ENCODE measurements at places on chromosomes 7 and 10. TPM values are rescaled to one million over a fixed set of nuclear protein-coding genes. Genes with fewer than 3 reads are reported as not detected.

PTF1A gene
- not detected for total RNA-seq

PIP gene
- not detected for total RNA-seq

FOXP2 gene
- 15.4 TPM for total RNA-seq

FAM24B gene
- 2.5 TPM for total RNA-seq

LRGUK gene
- total RNA-seq, result 1.5 TPM

DNA sequence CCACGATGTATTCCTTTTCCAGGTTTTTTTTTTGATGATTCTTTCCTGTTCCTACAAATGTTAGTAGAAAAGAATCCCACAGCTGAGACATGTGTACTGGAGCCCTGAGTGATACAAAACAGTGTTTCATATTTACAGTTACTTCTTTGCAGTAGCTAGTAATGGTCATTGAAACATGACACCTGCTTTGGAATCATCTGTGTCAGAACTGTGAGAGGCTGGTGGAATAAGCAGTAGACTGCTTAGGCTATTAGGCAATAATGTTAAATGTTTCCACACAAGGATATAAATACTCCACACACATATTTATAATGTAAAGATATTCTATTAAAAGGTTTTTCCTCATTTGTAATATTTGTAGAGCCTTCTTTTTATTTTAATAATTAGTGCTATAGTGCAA lies 394.0 kb downstream of the THSD7A start:
- H3K4me1 ChIP-seq, result no peaks in the 10 kb centered on the region
- H3K36me3 ChIP-seq, result no peaks in the 10 kb centered on the region
- no peaks in the 10 kb centered on the region for H3K27me3 ChIP-seq

DNA sequence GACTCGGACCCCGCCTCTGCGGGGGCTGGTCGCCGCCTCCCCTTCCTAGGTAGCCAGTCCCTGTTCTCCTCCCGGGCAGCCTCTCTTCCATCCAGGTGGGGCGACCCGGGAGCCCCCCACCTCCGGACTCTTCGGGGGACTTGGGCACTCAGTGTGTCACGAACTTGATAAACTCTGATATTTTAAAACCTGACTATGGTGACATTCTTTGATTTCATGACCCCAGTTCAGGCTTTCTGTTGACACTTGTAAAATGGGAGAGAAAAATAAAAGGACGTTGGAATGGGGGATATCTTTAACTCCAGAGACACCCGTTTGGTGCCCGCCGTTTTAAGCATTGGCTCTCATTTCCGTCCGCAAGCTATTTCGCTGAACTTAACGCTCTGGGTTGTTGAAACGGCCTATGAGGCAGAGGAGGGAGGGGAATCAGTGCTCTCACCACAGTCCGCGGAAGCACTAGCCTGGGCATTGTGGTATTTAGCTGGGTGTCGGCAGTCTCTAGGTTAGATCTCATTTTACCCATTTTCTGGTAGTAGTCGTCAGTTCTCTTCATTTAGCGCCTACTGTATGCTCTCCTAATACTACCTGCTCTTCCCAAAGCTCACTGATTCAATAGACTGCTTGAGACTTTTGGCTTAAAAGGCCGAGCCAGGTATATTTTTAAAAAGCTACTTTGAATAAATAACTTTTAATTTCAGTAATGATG lies 738 bp downstream of the VPS26A start:
- H3K4me3 ChIP-seq, result peak overlapping the region; percentile 91
- peak overlapping the region; percentile 98 for H3K27ac ChIP-seq
- DNase-seq, result peak; percentile 23
- peaks cover 3% of the 10 kb centered on the region for H3K4me1 ChIP-seq
- H3K36me3 ChIP-seq, result no peaks in the 10 kb centered on the region

DNA sequence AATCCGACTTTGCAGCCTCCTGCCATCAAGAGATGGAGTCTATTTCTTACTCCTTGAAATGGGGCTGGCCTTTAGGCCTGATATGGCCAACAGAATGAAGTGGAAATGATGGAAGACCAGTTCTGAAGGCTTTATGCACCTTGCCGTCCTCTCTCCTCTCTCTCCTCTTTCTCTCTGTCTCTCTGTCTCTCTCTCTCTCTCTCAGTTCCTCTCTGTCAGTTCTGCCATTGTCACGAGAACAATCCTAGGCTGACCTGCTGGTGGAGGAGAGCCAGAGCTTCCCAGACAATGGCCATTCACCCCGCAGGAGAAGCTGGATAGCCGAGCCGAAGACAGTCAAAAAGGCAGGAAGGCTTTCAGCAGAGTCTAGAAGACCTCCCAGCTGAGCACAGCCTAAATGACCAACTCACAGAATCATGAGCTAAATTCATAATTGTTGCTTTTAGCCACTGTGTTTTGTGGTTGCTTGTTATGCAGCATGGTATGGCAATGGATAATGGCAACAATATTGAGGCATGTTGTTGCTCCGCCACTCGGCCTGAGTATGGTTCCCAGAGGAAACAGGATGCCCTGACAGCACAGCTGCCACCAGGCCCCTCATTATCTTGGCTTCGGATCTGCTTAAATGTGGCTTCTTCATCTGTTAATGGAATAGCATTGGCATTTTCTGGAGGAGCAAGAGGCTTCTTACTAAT lies 35.5 kb downstream of the FRMPD2 start:
- no peaks in the 10 kb centered on the region for H3K4me1 ChIP-seq
- no peaks in the 10 kb centered on the region for H3K27me3 ChIP-seq
- H3K4me3 ChIP-seq, result no peak overlapping the region
- H3K36me3 ChIP-seq, result no peaks in the 10 kb centered on the region
- no peak overlapping the region for H3K27ac ChIP-seq

- peaks cover 5% of the 10 kb centered on the region for H3K4me1 ChIP-seq
- H3K36me3 ChIP-seq, result no peaks in the 10 kb centered on the region
- no peak overlapping the region for H3K27ac ChIP-seq
- H3K4me3 ChIP-seq, result peak overlapping the region; percentile 40
Measured at GRCh38 chr10:117217196-117217761, 20.0 kb downstream of the KCNK18 start.

- H3K4me3 ChIP-seq, result no peak overlapping the region
- no peak overlapping the region for H3K27ac ChIP-seq
- H3K4me1 ChIP-seq, result no peaks in the 10 kb centered on the region
- DNase-seq, result no peak
- no peaks in the 10 kb centered on the region for H3K36me3 ChIP-seq
- H3K27me3 ChIP-seq, result no peaks in the 10 kb centered on the region
Measured at GRCh38 chr7:32803406-32804141, 88.0 kb downstream of the KBTBD2 start.

GRCh38 chr7:57772126-57772924 lies 322.3 kb downstream of the ZNF716 start:
- H3K36me3 ChIP-seq, result no peaks in the 10 kb centered on the region
- H3K27ac ChIP-seq, result no peak overlapping the region
- H3K4me3 ChIP-seq, result no peak overlapping the region

DNA sequence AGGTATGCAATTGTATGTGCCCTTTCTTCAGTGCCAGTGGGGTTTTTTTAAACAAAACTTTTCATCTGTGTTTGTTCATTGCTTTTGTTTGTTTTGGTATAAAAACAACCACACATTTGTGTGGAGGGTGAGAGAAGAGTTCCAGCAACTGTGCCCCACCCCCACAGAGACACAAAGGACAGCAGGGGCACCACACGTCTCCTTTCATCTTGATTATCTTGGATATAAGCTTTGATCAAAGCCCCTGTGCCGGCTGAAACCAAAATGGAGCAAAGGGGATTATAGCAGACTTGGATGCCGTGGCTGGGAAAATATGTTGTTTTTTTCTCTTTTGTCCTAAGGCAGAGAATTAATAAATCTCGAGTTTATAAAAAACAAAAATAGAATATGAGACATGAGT lies 111.8 kb upstream of the RSU1 start:
- no peaks in the 10 kb centered on the region for H3K4me1 ChIP-seq
- no peak for DNase-seq
- no peaks in the 10 kb centered on the region for H3K36me3 ChIP-seq
- no peaks in the 10 kb centered on the region for H3K27me3 ChIP-seq
- no peak overlapping the region for H3K4me3 ChIP-seq
- H3K27ac ChIP-seq, result no peak overlapping the region

DNA sequence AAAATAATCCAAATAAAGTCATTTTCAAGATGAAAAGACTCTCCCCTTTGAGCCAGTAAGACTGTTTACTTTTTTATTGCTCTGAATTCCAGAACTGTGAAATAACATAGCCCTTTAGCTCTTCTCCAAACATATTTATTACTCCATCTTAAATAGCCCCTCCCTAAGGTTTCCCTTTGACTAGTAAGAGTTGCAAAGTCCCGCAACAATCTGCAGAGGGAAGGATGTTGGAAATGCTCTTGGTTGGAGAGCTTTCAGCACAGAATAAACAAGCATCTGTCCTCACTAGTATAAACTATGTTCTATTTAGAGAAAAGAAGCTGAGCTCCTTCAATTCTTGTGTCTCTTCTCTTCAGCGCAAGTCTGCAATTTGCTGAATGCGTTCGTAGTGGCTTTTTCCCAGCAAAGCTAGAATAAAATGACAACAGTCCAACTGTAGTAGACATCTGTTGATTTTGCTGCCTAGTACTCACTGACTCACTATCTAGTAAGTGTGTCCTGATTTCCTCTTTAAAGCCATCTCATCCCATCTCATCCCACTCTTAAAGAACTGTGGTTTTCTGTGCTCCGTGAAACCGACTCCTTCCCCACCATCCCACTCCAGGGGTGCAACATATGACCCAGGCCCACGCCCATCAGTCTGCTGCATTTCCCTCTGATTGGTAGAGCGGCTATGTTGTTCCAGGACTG lies 104.0 kb downstream of the FAM107B start:
- H3K27me3 ChIP-seq, result no peaks in the 10 kb centered on the region
- no peaks in the 10 kb centered on the region for H3K4me1 ChIP-seq
- DNase-seq, result no peak
- no peaks in the 10 kb centered on the region for H3K36me3 ChIP-seq

GRCh38 chr7:35869810-35870209 lies 69.0 kb downstream of the SEPTIN7 start:
- H3K4me1 ChIP-seq, result peaks cover 4% of the 10 kb centered on the region
- no peak overlapping the region for H3K27ac ChIP-seq
- no peaks in the 10 kb centered on the region for H3K36me3 ChIP-seq
- no peak overlapping the region for H3K4me3 ChIP-seq

DNA sequence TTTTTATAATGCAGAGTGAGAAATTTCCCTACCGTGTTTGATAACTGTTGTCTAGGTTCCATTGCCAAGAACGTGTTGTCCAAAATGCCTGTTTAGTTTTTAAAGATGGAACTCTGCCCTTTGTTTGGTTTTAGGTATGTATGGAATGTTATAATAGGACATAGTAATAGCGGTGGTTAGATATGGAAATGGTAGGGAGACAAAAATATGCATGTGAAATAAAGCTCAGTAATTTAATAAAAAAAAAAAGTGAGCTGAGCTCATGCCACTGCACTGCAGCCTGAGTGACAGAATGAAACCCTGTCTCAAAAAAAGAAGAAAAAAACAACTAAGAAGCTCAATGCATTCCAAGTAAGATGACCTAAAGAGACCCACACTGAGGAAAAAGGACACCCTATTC lies 72.9 kb downstream of the ZNF783 start:
- no peaks in the 10 kb centered on the region for H3K36me3 ChIP-seq
- no peak for DNase-seq
- H3K4me1 ChIP-seq, result no peaks in the 10 kb centered on the region
- no peaks in the 10 kb centered on the region for H3K27me3 ChIP-seq
- no peak overlapping the region for H3K27ac ChIP-seq

DNA sequence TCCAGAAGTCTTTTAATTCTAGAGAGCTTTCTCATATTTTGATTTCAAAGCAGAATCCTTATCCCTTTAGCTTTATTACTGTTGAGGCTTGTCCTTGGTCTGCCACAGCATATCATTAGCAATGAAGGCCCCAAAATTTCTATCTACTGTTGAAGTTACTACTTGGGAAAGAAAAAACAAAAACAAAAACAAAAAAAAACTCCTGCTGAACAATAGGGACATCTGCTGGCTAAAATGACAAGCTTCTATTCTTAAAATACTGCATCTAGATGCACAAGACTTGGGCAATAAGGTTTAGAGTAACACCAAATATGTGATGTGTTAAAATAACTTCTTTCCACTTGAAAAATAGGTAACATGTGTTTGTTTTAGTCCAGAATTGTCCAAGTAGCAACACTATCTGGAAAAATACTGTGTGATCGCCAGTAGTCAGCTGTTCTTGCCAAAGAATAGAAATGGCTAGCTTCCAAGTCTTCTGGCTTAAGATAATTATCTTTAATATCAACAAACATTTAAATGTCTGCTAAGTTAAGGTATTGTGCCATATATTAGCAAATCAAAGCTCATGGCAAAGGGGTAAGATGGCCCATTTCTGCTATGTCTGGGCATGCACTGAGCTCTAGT lies 3.8 kb upstream of the DMTF1 start:
- no peak overlapping the region for H3K4me3 ChIP-seq
- no peak overlapping the region for H3K27ac ChIP-seq
- H3K4me1 ChIP-seq, result no peaks in the 10 kb centered on the region

DNA sequence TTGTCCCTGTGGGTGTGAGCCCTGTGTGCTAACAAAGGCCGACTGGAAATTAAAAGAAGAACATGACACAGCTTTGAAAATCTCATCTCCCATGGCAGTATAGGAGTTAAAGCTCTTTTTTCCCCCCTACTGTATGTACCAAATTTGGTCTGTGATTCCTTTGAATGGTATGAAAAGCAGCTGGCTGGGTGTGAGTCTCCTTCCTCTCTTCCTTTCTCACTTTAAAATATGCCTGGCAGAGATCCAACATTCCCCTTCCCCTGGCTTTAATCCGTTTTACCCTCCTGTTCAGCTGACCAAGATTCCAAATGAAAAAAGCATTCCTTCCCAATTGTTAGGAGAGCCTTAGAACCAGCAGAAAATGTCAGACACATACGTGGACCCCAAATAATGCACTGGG lies 225.0 kb upstream of the CELF2 start:
- H3K4me1 ChIP-seq, result peaks cover 11% of the 10 kb centered on the region
- H3K27me3 ChIP-seq, result no peaks in the 10 kb centered on the region
- DNase-seq, result no peak
- H3K27ac ChIP-seq, result no peak overlapping the region
- no peaks in the 10 kb centered on the region for H3K36me3 ChIP-seq

GRCh38 chr10:95660283-95660682 lies 3.8 kb upstream of the ALDH18A1 start:
- no peak for DNase-seq
- H3K4me3 ChIP-seq, result no peak overlapping the region
- H3K36me3 ChIP-seq, result no peaks in the 10 kb centered on the region
- H3K27ac ChIP-seq, result no peak overlapping the region
- peaks cover 5% of the 10 kb centered on the region for H3K4me1 ChIP-seq

- H3K27ac ChIP-seq, result no peak overlapping the region
- H3K36me3 ChIP-seq, result no peaks in the 10 kb centered on the region
- H3K4me3 ChIP-seq, result no peak overlapping the region
- no peaks in the 10 kb centered on the region for H3K27me3 ChIP-seq
Measured at GRCh38 chr10:132011024-132011423, 29.3 kb upstream of the BNIP3 start.

GRCh38 chr7:99505324-99505662 lies 831 bp downstream of the ZKSCAN5 start:
- no peaks in the 10 kb centered on the region for H3K36me3 ChIP-seq
- peaks cover 12% of the 10 kb centered on the region for H3K4me1 ChIP-seq
- peak overlapping the region; percentile 95 for H3K27ac ChIP-seq
- H3K4me3 ChIP-seq, result peak overlapping the region; percentile 75

All from ovary (tissue), 10 donors.